ENCODE measurements at places on chromosomes 12 and 14.
A peak's percentile ranks its signal among the peaks of the same experiment; 100 is the strongest.

DNA sequence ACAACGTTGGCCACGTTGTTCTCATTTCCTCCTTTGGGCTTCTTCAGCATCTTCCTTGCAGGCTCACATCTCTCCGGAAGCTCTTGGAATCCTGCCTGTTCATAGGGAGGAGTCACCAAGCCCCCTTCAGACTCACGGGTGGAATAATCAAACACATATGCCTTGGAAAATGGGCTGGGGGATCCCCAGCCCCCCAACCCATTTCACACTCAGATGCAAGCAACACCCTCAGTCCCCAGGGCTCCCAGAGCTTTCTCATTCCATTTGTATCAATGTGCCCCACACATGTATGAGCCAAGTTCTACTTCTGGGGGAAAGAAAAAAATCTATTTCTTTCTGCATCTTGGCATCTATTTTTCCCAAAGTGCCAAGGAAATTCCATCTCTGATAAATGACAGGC, 33.1 kb downstream of the WSCD2 start:
- DNase-seq, result no peak

GRCh38 chr12:8689681-8690080, 8.1 kb upstream of the RIMKLB start:
- DNase-seq, result no peak

DNA sequence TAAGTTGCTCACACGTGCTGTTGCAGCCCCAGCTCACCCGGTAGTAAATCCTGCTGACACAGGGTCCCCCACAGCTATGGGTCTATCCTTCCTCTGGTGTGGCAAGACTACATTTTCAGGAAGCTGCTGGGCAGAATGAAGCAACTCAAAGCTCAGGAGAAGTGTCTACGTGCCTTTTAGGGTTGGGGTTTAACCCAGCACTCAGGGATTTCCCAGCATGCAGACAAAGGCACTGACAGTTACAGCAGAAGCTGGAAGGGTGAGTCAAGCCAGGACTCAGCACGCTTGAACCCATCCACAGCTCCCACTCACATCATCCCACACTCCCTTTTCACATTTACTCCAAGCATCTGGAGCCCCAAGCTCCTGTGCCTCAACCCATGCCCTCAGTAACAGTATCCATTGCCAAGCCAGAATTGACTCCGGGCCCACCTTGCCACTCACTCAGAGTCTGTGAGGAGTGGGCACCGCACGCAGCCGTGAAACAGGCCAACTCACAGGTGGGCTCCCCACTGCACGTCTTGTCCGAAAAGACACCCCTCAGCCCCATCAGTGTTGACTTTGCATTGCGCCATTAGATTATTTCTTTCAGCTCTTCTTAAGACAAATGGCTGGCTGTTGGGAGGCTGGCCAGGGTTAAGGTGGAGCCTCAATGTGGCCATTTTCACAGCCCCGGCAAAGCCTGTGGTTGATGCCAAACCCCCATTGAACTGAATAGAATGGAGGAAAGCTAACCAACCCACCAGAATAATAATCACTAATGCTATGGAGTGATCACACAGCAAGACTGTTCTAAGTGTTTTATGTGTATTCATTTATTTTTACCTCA, 59.6 kb downstream of the ZFP36L1 start:
- no peak for DNase-seq

DNA sequence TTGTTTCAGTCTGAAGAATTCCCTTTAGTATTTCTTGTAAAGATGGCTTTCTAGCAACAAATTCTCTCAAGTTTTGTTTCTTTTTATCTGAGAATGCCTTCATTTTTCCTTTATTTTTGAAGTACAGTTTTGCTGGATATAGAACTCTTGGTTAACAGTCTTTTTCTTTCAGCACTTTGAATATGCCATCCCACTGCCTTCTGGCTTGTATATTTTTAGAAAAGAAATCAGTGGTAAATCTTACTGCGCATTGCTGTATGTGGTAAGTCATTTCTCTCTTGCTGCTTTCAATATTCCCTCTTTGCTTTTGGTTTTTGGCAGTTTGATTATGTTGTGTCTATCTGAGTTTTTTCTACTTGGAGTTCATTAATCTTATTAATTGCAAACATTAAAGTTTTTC, 16.8 kb upstream of the PPM1A start:
- DNase-seq, result no peak

GRCh38 chr14:29290441-29290840, 523.9 kb downstream of the FOXG1 start:
- DNase-seq, result no peak

- DNase-seq, result peak; percentile 78
Measured at GRCh38 chr12:121799156-121799841, 4.5 kb upstream of the SETD1B start.

DNA sequence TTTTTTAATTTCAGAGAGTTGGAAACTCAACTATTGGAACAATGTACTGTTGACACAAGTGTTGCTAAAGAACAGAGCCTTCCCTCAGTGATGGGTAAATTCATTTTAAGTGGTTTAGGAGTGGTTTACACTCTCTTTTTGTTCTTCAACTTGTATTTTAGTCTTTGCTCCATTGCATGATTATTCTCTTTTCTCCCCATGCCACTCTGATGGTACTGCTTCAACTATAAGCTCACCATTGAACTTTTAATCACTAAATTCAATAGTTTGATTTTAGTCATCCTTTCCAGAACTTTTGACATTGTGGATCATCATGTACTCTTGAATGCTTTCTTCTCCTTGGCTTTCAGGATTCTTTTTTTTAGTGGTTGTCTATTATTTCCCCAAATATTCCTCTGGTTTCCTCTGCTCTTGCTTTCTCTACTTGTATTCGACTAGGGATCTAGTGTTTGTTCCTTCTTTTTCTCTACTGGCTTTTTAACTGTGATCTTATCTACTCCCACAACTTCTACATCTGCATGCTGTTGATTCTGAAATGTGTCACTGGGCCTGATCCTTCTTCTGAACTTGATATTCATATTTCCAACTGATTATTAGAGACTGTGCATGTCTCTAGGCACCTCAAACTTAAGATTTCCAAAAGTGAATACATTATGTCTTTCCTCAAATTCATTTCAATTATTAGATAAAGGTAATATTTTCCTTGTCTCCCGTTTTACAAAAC, 15.4 kb downstream of the ACTR10 start:
- no peak for DNase-seq
